HS-27A (cell line): ENCODE measurements at places on chromosomes 5 and 9.
A peak's percentile ranks its signal among the peaks of the same experiment; 100 is the strongest.

DNA sequence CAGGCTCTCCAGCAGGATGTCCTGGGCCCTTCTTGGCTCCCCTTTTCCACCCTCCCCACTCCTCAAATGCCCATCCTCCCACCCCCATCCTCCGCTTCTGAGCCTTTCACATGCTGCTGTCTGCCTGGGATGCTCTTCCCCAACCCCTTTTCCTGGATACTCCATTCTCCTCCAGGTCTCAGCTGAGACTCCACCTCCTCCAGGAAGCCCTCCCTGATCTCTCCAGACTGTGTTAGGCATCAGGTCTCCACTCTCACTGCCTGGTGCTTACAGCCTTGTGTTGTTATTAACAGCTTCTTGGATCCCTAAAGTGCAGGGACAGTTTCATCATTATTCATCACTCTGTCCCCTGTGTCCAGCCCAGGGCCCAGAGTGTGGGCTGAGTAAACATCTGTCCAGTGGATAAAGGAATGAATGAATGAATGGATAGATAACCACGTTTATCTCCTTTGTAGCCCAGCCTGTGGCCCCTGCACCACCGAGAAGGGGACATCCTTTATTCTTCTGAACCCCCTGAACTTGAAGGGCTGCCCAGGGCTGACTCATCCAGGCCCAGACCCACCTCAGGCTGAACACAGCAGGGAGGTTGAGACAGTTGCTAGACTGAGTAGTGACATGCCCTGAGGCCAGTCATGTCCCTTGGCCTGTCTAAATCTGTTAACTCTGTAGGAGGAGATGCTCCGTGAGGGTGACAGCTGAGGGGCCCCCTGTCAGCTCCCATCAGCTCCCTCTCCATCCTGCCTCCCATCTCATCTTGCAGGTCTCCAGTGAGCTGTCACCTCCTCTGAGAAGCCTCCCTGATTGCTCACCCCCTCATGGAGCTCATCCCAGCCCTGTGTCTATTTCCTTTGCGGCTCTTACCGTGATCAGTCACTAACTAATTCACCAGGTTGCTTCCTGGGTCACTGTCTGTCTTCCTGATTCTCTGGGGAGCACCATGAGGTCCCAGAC is 14.6 kb upstream of the LAMC3 start:
- DNase-seq: no peak

- DNase-seq: peak; percentile 0
These were observed 33.1 kb upstream of the HTR4 start for GRCh38 chr5:148687427-148687826.

GRCh38 chr9:112866662-112867274 is 23.9 kb downstream of the SLC46A2 start:
- peak; percentile 70 for DNase-seq

DNA sequence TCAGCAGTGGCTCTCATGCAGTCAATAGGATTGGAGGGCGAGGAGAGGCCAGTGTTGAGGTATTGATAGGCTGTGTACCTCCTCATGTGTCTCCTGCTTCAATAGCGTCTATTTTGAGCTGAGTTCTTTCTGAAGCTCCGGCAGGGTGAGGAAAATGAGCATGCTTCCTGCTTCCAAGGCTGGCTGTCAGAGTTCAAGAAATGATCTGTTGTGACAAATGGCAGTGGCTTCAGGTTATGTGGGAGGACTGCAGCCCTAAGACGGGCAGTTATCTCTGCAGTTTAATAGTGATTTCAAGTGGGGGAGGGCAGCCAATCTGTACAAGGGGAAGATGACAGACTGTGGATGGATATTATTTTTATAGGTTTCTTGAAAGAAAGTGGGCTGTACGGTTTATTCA is 54.0 kb upstream of the CXCL14 start:
- DNase-seq: no peak

GRCh38 chr9:130301483-130302286 is 36.1 kb downstream of the HMCN2 start:
- no peak for DNase-seq

- DNase-seq: no peak
These were observed 522.2 kb downstream of the CSNK1G3 start for GRCh38 chr5:124034083-124034700.

- no peak for DNase-seq
These were observed 54.4 kb downstream of the NEURL1B start for GRCh38 chr5:172695232-172696054.

DNA sequence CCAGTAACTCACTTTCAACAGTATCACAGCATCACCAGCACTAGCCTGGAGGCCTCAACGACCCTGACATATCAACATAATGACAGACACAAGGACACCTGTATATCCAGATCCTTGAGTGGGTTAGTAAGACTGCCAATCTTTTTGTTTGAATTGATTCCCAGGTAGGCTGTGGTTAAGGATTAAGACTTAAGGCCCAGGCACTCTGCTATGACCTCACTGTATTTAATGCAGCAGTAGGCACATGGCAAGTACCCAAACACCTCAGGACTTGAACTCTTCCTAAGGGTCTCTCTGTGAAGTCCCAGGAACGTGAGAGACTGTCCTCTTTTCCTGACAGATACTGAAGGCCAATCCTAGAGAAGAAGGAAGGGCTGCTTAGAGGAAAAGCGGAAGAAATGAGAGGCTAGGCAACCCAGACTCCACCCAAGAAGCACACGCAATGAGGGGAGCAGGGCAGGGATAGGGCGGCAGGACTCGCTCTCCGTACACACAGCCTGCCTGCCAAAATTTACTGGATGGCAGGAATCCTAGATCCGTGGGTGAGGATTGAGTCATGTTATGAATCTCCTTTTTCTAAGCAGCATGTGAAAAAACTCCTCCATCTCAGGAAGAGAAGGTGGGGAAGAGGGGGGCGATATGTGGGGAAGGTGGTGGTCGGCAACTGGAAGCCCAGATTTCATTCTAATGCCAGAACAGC is 93.4 kb downstream of the SIL1 start:
- DNase-seq: no peak

DNA sequence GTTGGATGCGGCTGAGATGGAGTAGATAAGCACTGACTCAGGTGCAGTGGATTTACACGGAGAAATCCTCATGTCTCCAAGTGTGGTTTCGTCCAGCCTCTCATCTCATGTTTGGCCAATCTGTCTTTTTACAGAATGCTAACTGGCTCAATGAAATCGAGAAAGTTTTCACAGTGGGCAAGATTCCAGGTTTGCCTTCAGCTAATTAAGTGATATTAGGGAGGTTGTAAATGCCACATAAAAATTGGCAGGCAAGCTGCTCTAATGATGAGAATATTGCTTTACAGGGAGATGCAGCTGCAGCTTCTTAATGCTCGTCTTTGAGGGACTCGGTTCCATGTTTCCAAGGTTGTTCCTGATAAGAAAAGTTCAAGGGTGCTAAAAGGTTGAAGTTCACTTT is 23.7 kb downstream of the BARHL1 start:
- DNase-seq: no peak

DNA sequence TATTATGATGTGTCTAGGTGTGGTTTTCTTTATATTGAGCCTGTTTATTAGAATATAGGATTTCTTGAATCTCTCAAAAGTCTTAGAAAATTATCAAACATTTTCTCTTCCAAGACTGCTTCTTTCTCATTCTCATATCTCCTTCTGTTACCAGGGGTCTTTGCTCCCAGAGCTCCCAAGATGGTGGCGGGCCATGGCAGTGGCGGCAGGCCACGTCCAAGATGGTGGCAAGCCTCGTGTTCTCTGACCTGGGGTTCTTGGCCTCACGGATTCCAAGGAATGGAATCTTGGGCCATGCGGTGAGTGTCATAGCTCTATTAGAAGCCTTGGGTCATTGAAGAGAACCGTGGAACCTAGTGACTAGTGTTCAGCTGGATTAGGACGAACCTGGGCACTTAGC is 248.9 kb downstream of the SMARCA2 start:
- no peak for DNase-seq

DNA sequence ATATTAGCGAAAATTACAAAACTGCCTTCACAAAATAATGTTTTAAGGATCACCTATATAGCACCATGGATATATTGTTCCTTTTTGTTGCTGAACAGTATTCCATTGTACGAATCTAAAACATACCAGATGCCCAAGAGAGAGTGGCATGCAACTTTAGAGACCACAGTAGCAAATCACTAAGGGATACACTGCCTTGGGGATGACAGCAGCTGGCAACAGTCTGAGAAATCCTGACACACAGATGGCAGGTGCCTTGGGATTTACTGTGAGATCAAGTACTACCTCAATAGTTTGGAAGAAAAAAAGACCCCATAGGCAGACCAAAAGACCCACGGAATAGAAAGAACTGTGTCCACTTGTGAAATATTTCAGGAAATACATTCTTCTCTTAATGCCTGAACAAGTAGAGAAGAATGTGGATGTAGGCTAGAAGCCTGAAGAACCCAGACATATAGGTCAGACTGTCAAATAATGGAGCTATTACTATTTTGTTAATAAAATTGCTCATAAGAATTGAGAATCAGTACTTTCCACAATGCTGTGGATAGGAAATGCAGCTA is 53.4 kb downstream of the PLPP1 start:
- DNase-seq: no peak

- no peak for DNase-seq
These were observed 136.9 kb upstream of the EGFLAM start for GRCh38 chr5:38121420-38121819.

- DNase-seq: no peak
These were observed 1.2 kb downstream of the PPARGC1B start for GRCh38 chr5:149731332-149731616.

GRCh38 chr5:43609752-43610151 is 6.8 kb downstream of the NNT start:
- DNase-seq: no peak

GRCh38 chr9:134852906-134853654 is 27.5 kb upstream of the FCN2 start:
- DNase-seq: no peak

DNA sequence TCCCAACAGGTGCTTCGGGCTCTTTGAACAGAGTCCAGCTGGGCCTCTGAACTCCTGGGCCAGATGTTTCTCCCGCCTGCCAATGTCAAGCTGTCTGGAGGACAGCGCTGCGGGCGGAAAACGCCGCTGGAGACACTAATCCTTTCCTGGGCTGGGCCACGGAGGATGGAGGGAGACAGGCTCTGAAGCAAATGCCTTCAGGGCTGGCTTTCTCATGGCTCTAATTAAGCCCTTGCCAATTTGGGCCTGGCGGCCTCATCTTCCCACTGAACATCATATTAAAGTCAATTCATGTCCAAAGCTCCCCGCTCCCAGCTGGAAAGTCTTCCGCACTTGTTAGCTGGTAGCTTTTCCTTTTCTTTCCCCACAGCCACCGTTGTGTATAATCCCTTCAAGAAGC is 72.7 kb downstream of the NTNG2 start:
- DNase-seq: no peak

DNA sequence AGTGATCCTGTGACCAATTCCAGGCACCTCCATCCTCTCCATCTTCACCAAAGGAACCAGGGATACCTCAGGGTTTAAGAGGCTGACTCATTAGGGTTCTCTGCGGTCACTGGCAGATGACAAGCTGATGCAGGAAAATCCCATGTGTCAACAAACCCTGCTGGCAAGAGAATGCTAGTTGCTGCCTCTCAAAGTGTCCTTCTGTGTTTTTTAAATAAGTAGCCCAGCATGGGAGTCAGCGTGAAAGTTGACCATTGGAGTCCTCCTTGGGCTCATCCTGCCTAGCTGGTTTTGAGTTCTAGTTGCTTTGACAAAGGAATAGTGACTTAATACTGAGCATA is 200.2 kb downstream of the SLIT3 start:
- DNase-seq: no peak

DNA sequence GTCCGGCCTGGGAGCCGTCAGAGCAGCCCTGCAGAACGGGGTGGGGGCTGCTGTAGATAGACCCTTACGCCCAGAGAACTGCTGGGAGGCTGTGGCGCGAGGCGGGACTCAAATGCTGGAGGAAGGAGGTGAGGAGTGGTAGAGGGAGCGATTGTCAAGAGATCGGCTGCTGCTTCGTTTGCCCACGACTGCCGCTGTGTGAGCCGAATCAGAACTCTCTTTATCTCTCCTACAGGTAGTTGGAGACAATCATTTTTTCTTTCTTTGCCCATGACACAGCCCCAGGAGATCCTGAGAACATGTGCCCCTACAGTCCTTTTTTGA is 456 bp downstream of the ZNF79 start:
- no peak for DNase-seq
